ENCODE measurements at places on chromosomes 2 and 18.

DNA sequence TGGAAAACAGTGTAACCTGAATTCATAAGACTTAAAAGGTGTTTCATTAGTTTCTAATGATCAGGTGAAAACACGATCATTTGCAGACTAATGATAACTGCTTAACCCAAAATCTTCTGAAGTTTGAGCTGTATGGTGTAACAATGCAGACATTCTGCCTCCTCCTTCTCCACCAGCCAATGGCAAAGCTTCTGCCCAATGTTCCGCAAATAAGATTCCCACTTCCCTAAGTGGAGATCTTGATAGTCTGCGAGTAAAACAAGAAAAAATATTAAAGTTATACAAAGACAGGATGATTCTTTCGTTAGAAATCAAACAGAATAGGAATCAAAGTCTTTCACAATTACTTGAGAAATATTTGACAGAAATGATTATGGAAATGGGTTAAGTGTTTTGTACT is 8.1 kb downstream of the C2orf42 start:
- DNase-seq = no peak

DNA sequence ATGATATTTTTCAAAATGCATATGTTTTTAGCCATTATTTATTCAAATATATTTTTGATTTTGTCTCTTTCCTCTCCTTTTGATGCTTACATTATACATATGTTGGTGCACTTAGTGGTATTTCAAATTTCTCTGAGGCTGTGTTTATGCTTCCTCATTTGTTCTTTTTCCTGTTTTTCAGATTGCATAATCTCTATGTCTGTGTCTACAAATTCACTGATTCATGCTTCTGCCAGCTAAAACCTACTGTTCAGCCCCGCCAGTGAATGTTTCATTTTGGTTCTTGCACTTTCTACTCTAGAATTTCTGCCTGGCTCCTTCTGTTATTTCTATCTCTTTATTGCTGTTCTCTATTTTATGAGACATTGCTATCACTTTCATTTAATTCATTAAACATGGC is 951.7 kb upstream of the CNTNAP5 start:
- no peak for DNase-seq

- DNase-seq = no peak
Measured at GRCh38 chr18:55220523-55220922, 261.3 kb upstream of the CCDC68 start.

GRCh38 chr2:239379641-239380170 is 21.1 kb downstream of the HDAC4 start:
- DNase-seq = no peak

- DNase-seq = no peak
Measured at GRCh38 chr2:99481527-99481926, 8.3 kb downstream of the REV1 start.

DNA sequence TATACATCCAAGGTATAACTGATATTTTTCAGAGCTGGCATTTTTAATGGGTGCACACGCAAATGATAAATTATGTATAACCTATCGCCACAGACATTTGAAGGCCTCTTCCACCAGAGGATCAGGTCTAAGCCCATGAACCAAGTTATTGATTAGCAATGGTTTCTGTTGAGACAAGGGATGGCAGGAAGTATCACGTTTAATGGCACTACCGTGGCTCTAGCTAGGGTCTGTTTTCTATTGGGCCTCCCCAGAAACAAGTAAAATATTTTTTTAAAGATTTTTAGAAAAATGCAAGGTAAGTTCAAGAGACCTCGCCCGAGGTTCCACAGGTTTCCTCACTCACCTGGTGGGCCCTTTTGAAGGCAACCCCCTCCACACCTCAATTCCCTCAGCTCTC is 667 bp downstream of the GFPT1 start:
- DNase-seq = no peak

DNA sequence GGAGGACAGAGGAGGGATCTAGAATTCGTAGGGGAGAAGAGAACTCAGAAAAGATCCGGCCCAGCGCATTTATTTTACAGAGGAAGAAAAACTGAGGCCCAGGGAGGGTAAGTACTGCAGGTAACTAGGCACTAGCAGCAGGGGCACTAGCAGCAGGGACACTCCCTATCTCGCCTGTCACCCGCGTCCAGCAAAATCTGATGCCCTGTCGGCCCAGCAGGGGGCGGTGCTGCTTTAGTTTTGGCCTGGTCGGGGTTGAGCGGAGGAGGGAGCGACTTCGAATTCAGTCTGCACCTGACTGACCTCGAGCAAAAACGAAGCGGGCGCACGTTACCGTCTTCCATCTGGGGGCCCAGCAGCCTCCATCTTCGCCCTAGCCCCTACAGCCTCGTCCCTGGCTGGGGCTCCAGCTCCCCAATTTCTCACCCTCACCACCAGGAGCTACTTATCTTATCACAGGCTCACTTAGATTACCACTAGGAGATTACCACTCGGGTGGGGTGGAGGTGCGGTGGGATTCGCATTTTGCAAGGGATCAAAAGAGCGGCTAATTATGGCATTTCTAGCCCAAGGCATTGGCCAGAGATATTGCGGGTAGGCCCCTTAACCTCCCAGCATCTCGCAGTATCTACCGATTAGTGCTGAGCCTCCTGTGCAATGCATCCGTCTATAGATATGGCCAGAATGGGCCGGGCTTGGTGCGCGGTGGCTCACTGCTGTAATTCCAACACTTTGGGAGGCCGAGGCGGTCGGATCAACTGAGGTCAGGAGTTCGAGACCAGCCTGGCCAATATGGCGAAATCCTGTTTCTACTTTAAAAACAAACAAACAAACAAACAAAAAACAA is 17.8 kb upstream of the CD8A start:
- peak; percentile 91 for DNase-seq

GRCh38 chr18:11654736-11655605 is 34.1 kb upstream of the GNAL start:
- peak; percentile 49 for DNase-seq

DNA sequence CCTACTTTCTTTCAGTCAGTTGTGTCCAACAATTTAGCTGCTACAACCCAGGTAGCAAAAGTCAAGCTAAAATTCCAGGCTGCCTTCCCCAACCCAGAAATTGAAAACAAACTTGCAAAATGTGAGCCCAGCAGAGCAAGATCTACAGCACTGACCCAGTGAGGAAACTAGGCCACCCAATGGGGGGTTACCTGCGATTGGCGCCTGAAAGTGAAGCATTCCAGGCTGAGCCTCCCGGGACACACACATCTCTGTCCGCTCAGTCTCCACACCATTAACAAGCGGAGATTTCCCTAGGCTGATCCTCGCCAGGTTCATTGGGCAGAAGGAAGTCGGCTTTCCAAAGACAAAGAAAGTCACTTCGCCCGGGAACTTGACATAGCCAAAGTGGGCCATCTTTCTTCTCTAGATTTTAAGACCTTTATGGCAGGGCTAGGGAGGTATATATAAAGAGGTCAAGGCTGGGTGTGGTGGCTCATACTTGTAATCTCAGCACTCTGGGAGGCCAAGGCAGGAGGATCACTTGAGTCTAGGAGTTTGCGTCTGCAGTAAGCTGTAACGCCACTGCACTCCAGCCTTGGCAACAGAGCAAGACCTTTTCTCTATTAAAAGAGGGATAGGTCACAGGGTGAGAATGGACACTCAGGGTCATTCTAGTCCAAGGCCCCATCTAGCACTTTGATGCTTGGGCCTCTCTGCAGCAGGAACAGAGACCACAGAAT is 53.6 kb downstream of the TTC32 start:
- DNase-seq = no peak

DNA sequence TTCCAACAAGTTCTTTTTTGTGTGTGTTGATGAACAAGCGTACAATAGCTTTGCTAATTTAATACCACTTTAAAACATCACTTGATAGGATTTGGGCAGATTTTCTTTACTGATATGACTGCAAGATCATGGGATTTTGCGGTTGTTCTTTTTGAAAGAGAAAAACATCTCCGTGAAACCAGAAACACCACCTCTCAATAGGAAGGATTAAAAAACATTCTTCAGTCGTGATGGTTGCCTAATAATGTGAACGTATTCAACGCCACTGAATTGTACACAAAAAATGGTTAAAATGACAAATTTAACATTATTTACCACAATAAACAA is 19.3 kb downstream of the RBMS1 start:
- no peak for DNase-seq

DNA sequence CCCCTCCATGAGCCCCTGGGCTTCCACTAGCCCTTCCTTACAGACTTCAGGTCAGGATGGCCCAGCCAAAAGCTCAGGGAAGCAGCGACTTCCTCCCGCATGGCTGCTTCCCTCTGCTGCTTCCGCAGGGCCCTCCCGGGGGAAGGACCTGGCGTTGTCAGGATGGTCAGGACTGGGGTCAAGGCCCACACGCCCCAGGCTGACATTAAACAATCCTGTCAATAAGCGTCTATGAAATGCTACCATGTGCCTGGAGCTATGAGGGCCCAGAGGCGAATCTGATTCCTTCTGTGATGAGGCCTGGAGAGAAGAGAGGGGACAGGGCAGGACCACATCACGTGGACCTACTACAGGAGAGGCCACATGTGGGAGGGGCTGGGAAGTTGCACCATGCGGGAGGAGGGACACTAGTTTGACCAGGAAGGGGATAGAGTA is 17.3 kb downstream of the CYS1 start:
- no peak for DNase-seq

DNA sequence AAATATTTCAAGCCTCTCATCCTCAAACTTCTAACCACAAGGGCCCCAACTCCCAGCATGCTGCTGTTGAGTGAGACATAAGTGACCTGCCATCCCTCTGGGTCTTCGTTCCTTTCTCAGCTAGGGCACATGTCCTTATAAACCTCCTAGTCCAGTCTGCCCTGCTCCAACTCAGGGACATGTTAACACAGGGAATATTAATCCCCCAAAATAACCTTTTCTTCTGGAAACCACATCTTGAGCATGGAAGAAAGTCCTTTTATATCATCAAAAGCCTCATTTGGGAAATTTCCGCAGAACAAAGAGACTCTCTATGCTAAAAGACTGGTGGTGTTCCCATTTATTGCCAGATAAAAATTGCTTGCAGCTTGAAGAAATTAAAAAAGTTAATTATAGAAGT is 14.4 kb downstream of the TNP1 start:
- no peak for DNase-seq

DNA sequence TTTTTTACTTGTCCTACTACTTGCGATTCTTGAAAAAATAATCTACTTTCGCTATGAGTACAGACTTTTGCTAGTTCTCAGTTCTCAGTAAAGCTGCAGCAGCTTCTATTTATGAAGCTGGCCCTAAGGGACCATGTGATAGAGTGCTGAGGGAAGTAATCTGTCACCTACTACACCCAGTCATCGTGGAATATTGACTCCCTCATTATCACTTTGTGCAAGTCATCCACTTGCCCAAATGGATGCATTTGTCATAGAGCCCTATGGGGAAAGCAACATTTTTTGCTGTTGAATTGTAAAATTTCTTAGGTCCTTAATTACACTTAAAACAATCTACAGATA is 1919.8 kb downstream of the SUCLG1 start:
- DNase-seq = no peak

- no peak for DNase-seq
Measured at GRCh38 chr2:149799013-149799705, 211.6 kb upstream of the MMADHC start.

GRCh38 chr18:50726960-50727589 is 92.7 kb downstream of the MRO start:
- no peak for DNase-seq

DNA sequence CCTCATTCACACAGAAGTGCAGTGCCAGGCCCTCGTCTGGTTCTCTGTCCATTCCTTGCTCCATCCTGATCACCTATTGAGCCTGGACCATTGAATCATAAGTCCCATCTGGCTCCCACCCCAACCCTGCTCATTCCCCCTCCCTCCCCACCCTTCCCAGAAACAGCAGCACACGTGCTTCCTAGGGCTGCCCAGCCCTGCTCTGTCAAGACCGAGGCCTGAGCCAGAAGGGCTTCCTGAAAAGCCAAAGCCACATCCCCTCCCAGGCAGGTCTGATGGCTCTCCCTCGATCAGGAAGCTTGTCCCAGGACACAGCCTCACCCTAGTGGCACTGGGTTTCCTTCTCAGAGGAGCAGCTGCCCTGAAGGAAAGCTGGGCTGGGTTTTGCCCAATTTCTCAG is 79.8 kb upstream of the FZD7 start:
- no peak for DNase-seq

DNA sequence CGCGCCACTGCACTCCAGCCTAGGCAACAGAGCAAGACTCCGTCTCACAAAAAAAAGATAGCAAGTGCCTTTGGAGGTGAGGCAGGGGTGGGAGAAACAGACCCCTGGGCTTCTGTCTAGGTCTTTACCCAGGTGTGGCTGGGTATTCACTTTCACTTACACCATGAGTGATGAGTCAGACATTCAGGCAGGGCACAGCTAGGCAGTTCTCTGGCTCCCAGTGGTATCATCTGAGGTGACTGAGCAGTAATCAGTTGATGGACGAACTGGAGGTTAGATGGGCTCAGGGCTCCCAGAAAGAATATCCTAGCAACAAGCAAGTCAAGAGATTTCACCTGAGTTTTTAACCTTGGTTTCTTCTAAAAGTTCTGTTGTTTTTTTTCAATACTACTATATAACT is 107.0 kb upstream of the RAB6C start:
- DNase-seq = no peak

GRCh38 chr2:207525296-207525695 is 4.5 kb upstream of the CREB1 start:
- DNase-seq = no peak

DNA sequence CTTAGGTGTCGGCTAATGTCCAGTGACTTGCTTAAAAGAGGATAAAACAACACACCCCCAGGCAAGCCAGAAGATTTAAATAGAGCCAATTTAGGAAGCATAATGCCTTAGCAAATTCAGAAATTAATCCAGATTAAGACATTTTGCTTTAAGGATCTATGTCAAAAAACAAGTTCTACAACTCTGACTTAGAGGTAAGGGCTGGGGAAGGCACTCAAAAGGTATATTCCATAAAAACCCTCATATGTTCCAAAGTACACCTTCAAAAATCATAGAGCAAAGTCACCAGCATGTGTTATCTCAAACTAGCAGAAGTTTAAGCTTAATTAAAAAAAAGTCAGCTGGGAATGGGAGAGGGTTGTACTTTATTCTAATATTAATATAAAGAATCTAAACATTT is 206.4 kb downstream of the NOL4 start:
- DNase-seq = no peak
